Fibroblast of skin of abdomen (primary cell): ENCODE measurements at places on chromosomes 6 and 20.

- DNase-seq = no peak
These were observed 5.3 kb downstream of the FBXO5 start for GRCh38 chr6:152977556-152977955.

GRCh38 chr6:154386848-154387717, 30.5 kb upstream of the IPCEF1 start:
- peak; percentile 94 for DNase-seq

DNA sequence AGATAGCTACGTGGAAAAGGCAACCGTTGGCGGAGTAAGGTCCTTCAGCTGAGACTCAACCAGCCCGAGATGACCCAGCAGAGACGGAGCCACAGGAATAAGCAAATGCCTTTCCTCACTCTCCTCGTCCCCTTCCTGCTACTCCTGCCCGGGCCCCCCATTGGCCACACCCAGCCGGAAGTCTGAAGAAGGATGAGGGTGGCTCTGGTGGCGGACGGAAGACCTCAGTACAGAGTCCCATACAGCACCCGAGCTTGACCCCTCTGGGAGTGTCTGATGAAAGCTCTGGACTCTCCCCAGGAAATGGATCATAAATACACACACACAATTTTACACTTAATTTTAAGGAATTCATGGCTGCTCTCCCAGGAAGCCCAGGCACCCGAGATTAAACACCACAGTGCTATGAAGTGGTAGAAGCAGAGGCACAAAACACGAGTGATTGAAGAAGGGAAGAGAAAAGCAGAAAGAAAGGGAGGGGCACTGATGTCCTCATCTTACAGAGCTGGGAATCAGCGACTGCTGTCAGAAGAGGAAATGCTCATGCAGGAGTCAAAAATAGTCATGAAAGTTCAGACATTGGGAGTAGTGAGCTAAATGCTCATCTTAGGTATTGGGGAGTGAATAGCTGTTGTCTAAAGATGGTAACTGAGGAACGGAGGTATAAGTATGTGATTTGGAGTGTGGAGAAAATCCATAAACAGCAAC, 125.6 kb downstream of the BANF2 start:
- no peak for DNase-seq

- peak; percentile 15 for DNase-seq
These were observed 3.3 kb downstream of the MYO6 start for GRCh38 chr6:75752365-75752764.

DNA sequence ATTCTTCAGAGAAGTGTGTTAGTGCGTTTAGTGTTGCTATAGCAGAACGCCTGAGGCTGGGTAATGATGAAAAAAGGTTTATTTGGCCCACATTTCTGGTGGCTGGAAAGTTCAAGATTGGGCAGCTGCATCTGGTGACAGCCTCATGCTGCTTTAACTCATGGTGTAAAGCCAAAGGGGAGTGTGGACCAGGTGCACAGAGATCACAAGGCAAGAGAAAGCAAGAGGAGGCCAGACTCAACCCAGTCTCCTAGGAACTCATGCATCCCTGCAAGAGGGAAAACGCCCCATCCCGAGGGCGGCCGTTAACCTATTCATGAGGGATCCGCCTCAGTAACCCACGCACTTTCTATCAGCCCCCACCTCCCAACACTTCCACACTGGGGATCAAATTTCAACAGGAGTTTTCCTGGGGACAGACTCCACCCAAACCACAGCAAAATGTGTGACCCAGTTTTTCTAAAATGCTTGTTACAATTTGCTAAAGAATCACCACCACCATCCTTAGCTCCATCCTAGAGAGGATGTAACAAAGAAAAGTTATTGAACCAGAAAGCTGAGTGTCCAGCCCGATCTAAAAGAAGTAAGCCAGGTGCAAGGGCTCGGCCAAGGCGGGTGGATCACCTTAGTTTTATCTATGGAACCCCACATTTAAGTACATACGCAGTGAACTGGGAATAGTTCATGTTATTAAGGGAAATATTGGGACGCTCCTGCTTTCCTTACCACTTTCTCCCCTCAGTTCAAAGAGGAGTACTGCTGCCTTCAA, 164.8 kb downstream of the QKI start:
- peak; percentile 4 for DNase-seq

GRCh38 chr20:55580475-55580874, 424.8 kb downstream of the CBLN4 start:
- DNase-seq = no peak

DNA sequence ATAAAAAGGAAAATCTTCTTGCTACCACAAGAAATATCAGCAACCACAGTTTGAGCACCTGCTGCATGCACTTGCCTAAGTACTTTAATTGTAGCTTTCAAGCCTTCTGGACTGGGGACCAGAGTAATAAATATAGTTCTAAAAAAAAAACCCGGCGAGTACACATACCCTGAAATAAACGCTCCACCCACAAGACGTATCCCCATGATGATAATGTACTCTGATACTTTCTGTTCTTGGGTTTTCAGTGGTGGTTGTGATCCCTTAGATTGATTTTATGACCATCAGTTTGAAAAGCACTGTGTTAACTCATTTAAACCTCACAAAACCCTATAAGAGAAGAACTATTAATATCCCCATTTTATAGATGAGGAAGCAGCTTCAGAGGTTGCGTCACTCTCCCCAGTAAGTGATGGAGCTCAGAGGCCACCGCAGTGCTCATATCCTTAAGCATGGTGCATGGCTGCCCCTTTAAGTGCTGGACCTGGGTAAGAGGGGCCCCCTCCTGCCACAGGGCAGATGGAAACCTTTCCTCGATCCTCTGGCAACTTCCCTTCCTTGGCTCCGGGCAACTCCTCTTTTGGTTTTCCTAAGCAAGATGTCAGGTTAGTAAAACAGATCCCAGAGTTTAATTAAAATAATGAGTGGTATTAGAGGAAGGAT, 67.3 kb downstream of the KCNB1 start:
- DNase-seq = no peak

DNA sequence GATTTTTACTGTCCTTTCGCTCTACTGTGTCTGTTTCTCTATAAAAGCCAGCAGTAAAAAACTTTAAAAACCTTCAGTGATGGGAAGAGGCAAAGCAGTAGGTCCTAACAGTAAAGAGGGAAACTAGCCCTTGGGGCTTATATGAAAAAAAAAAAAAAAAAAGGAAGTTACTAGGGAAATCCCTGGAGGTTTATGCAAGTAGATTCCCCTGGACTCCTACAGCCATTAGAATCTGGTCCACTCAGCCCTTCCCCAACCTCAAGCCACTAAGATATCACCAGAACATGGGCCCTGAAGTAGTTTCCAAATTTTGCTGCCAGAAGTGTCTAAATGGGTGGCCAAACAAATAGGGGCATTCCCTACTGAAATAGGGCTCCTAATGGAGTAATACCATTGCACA, 70.5 kb upstream of the HINT3 start:
- DNase-seq = no peak

DNA sequence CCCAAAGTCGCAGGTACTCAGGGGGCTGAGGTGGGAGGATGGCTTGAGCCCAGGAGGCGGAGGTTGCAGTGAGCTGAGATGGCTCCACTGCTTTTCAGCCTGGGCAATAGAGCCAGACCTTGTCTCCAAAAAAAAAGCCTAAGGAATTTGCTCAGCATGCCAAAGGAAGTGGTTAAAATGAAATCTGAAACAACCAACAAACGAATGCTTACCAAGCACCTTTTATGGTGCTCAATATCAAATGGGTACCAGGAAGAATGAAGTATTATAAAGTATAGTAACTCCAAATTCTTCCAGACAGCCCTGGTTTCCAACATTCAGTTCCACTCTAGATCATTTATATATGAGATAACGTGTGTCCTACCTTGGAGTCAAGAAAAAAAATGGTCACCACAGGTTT, 14.0 kb downstream of the GMDS start:
- DNase-seq = peak; percentile 36

DNA sequence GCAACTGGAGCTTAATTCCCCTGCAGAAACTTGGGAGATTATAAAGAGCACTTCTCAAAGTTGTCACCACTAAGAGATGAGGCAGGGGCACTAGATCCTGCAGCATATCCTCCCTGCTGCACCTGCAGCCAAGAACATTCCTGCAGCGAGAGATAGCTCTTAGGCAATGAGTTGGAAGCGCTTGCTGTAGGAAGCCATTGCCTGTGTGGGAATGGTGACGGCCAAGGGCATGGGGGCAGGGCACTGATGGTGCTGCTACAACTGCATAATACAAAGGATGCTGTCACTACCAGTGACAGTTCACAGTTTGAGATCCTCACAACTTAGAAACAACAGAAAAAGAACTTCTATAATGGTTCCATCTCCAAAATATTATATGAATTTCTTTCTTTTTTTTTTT, 89.9 kb downstream of the CDS2 start:
- no peak for DNase-seq

DNA sequence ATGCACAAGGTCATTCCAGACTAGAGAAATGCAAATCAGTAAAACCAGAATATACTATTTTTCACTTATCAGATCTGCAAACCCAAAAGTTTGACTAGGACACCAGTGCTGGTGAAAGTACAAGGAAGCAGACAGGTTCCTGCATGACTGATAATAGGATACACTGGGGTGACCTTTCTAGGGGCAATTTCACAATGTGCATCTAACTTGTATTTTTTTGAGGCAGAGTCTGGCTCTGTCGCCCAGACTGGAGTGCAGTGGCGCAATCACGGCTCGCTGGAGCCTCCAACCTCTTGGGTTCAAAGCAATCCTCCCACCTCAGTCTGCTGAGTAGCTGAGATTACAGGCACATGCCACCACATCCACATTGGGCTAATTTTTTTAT, 11.4 kb downstream of the COMMD7 start:
- DNase-seq = no peak

DNA sequence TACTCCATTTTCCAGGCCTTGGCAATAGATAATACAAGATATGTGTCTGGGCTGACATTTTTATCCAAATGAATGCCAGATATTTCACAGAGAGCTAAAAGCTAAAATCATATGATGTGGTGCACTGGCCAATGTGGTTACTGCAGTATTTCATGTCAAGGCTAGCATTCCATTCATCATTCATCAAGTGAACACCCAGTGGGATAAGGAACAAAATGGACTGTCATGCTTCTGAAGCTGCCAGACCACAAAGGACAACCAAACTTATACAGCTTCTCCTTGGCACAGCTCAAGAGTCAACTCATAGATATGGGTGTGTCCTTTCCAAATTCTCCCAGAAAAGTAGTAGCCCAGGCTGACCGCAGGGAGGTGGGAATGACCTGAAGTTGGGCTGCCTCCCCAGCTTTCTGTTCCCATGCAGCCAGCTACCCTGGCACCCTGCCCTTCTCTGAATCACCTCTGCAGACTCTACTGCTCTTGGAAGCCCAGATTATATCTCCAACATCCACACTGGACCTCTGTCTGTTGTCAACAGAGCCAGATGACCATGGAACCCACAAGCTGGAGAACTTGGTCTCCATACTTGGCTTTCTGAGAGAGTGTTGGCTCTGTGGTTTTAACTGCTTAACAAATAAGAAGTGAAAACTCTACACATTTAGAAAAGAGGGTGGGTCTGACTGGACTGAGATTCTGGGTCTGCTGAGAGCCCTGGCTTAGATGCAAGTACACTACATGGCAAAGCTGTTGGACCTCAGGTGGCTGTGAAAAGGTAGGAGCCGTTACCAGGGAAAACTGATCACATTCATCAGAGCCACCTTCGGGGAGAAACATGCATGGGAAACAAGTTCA, 122.8 kb downstream of the ALDH8A1 start:
- peak; percentile 98 for DNase-seq

- DNase-seq = no peak
These were observed 28.3 kb upstream of the HDAC2 start for GRCh38 chr6:113999284-113999683.

- DNase-seq = no peak
These were observed 10.7 kb downstream of the PTPRK start for GRCh38 chr6:128509709-128510108.

DNA sequence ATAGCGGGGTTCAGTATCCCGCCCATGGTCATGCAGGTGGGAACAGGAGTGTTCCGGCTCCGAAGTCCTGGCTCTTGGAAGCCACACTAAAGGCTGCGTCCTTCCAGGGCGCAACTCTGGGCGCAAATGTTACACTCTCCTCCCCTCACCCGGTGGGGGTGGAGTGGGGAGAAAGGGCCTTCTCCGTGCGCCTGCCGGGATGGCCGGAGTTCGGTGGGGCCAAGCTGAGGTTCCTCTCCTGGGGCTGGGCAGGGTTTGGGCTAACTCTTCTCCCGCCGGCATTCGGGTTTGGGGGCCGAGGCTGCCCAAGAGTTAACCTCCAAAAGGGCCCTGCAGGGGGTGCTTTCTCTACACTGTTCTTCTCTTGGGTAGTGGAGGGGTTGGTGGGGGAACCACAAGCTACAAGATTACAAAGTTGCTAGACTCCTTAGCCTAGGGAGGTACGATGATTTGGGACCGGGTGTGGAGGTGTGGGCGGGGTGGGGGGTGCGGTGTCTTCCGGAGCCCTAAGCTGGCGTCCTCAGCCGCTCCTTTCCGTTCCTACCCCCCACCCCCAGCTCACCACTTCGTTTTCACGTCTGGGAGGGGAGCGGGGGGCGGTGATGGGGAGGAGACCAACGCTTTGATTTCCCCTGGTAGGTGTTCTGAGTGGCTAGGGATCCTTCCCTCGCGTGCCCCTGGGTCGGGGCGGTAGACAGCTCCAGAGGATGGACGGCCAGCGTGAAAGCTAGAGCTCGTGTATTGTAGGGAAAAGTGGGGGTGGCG, 12.3 kb downstream of the NRN1 start:
- no peak for DNase-seq

GRCh38 chr6:17161076-17161475, 59.2 kb downstream of the STMND1 start:
- DNase-seq = no peak

DNA sequence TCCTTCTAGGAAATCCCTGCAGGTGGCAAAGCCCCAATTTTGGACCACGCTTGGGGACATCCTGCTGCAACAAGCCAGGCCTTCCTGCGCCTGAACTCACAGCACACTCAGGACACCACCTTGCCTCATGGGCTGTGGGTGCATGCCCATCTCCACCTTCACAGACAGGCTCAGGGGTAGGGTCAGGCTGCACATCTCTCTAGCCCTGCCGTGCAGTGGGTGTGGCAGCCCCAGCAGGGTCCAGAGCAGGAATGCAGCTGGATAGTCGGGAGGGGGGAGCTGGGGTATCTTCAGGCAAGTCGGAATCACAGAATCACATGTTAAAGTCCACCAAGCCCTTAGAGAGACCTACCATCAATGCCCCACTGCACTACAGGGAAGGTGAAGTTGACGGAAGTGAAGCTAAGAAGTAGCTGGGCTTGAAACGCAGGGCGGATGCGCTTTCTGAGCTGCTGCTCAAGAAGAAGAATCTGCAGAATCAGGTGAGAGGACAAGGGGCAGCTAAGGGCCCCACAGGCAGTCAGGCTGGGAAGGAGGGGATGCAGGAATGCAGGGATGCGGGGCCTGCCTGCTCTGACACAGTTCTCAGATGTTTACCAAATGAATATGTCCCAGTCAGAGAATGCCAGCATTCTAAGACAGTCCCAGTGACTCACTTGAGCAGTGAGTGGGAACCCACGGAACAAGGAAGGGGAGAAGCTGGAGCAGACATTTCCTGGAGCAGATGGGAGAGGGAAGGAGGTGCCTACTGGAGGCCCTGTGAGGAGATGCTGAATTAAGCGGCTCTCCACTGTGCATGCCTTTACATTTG, 11.3 kb downstream of the SERPINB6 start:
- DNase-seq = peak; percentile 85

DNA sequence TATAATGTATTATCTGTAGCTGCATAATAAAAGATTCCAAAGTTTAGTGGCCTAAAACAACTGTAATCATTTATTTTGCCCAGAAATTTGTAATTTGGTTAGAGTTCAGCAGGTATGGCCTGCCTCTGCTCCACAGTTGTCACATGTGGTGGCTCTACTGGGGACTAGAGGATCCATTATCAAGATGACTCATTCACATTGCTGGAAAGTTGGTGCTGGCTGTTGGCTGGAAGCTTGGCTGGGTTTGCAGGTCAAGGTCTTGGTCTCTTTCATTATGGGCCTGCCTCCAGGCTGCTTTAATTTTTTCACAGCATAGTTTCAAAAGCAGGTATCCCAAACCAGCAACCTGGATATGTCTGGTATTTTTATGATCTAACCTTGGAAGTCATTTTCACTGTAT, 17.6 kb downstream of the TRDN start:
- no peak for DNase-seq
